ENCODE measurements at places on chromosomes 6 and 20.

DNA sequence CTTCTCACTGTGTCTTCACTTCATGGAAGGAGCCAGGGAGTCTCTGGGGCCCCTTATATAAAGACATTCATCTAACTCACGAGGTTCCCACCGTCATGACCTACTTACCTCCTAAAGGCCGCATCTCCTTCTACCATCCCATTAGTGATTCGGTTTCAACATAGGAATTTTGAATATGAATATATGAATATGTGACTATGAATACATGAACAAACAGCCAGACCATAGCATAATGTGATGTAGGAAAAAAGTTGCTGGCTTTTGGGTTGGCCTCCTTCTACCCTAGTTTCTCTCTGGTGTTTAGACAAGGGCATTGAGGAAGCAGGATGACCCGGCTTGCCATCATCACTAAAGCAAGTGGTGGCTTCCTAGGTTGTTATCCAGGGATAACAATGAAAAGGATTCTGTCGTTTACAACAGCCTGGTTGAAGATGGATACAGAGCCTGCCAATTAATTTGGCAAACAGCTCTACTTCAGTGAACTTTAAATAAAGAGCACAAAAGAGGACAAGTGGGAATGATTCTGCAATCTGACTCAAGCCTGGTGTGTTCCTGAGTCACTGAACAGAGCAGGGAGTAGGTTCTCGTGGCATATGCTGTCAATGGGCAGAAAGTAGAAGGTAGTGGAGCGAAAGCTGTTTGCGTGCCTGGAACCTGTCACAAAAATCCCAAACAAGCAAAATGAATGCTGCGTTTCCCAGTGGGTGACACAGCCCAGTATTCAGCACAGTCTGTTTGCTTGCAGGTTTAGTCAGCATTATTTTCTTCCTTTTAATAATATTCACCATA lies 44.0 kb upstream of the DOK5 start:
- peak; percentile 11 for DNase-seq

DNA sequence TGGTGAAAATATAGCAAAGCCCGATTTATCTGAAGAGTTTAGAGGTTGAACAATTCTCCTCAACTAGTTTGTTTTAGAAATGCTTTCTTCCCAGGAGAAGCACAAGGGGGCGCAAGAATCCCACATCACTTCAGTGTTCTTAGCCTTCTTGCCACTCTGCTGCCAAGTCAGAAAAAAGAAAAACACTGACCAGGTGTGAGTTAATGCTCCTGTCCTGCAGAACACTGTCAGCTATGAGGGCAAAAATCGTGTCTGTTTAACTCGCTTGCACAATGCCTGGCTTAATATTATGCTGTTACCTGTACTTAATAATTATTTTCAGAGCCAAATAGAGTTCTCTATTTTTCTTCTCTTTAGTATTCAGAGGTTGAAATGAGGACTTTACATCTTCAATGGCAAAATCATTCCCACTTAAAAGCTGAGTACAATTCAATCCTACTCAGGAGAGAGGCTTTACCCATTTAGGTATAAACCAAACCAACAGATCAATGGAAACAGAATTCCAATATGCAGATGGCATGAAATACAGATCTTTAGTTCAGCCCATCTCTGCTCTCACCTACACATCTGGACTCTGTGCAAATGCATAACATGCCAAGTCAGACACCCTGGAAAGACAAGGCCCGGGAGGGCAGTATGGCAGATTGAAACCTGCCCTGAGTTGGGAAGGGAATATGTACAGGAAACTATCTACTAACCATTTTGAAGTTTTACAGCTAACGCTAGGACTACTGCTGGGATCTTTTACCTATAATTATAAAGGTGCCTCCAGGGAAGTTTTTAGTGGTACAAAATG lies 71.4 kb upstream of the TULP1 start:
- DNase-seq: peak; percentile 46

DNA sequence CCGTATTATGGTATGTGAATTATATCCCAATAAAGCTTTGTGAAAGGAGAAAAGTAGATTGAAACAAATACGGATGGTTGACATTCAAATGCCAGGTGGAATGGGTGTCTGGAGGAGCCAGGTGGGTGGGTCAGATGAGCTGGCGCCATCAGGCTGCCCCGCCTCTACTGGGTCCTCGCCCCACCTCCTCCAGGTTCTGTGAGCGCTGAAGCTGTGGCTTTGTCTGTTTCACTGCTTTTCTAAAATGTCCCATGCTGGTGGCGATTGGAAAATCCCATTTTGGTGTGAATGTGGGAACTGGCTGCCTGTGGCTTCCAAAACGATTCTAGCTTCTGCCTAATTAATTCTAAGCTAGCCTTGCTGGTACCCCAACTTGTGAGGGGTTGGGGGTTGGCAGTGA lies 16.5 kb downstream of the DUSP22 start:
- no peak for DNase-seq

GRCh38 chr6:138757136-138757535 lies 16.4 kb upstream of the CCDC28A start:
- no peak for DNase-seq

GRCh38 chr6:154352898-154353585 lies 3.6 kb downstream of the IPCEF1 start:
- DNase-seq: no peak

DNA sequence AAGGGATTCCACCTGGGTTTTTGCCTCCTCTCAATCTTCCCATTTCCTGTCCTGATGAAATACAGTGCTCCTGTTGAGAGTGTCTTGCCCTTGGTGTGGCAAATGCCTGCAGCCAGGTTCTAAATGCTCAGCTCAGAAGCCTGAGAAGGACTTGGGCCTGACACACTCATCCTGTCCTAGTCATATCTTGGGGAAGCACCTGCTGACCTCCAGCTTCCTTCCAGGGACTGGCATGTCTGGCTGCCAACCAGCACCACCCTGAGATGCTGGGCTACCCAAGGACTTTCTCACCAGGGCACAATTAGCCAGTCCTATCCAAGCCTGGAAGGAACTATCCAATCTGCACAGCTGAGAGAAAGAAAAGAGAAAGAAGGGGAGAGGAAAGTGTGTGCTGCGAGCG lies 43.4 kb downstream of the LRFN2 start:
- DNase-seq: no peak

- peak; percentile 41 for DNase-seq
Measured at GRCh38 chr6:137697267-137697938, 169.7 kb upstream of the TNFAIP3 start.

DNA sequence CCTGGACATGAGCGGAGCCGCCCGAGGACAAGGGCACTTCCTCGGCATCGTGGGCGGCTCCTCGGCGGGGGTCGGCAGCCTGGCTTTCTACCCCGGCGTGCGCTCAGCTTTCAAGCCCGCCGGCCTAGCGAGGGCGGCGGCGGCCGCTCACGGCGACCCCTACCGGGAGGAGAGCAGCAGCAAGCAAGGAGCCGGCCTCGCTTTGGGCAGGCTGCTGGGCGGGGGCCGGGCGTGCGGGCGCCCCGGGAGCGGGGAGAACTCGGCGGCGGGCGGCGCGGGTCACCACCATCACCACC lies 6.7 kb downstream of the PRDM13 start:
- DNase-seq: peak; percentile 58

- no peak for DNase-seq
Measured at GRCh38 chr6:142811923-142812322, 133.1 kb downstream of the HIVEP2 start.

GRCh38 chr20:38201356-38201755 lies 36.3 kb upstream of the TGM2 start:
- DNase-seq: peak; percentile 85

- DNase-seq: no peak
Measured at GRCh38 chr20:60313191-60313590, 355.0 kb downstream of the CDH26 start.

DNA sequence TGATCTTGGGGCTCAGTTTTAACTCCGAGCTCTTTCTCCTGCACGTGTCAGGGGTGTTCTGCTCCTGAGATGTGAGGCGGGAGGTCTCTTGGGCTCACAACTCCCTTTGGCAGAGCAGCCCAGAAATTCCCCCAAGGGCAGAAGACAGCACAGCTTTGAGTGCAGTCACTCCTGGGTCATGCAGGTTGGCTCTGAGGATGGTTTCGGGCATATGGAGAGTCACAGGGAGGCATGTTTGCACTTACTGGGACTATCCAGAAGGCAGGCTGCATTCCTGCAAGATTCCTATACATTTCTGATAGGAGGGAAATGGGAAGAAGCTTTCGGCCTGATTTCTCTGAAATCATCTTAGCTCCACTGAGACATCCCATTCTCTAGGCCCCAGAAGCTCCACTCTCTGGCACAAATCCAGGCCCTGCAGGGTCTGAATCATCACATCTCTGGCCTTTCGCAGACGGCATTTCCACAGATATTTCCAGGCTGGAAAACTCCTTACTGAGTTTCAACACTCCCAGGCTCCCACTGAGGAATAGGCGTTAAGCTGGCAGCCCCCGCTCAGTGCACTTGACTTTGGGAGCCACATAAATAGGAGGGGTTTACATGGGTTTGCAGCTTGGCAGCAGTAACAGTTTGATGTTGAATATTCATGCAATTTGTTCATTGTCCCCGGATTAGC lies 39.7 kb downstream of the AGPAT4 start:
- DNase-seq: peak; percentile 83

GRCh38 chr6:137877113-137877512 lies 10.1 kb downstream of the TNFAIP3 start:
- DNase-seq: no peak

- no peak for DNase-seq
Measured at GRCh38 chr6:113402544-113402943, 454.6 kb upstream of the MARCKS start.

DNA sequence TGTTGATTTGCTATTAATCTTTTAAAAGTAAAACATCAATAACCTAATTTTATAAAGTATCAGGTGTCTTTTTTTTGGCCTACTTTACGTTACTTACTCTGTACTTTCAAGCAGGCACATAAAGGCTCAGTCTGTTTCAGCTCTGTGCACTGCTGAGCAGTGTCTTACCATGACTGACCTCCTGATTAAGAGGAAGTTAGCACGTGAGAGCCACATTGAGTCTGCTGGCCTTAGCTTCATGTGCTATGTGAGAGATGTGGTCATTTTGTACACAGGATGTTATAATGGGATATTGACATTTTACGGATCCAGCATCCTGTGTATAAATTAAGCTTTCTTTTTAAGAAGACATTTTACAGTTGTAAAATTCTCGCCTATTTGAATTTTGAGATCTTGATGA lies 31.9 kb downstream of the ARID1B start:
- no peak for DNase-seq

DNA sequence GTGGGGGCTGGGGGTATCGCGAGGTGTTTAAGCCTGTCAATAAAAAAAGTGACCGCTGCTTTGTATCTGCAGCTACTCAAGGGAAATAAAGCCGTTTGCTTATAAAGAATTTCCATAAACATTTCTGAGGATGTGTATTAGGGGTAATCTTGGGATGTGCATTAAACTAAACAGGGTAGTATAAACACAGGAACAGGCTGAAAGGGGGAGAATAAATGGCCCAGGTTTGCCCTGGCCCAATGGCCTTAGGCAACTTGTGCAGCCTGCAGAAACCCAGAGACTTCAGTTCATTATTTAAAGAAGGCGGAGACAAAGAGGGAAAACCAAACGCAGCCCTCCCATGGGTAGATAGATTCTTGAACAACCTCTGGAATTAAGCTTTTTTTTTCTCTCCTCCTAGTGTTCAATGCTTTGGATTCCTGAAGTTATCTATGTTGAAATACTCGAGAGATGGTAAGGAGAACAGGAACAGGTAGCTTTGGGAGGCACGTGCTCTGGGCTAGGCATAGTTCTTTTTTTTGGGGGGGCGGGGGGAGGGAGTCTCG lies 35.6 kb upstream of the SALL4 start:
- no peak for DNase-seq

GRCh38 chr6:13006578-13007300 lies 290.2 kb downstream of the PHACTR1 start:
- peak; percentile 24 for DNase-seq

GRCh38 chr6:161349886-161350285 lies 76.0 kb upstream of the AGPAT4 start:
- no peak for DNase-seq

GRCh38 chr6:84601366-84601765 lies 163.0 kb downstream of the TBX18 start:
- DNase-seq: no peak

DNA sequence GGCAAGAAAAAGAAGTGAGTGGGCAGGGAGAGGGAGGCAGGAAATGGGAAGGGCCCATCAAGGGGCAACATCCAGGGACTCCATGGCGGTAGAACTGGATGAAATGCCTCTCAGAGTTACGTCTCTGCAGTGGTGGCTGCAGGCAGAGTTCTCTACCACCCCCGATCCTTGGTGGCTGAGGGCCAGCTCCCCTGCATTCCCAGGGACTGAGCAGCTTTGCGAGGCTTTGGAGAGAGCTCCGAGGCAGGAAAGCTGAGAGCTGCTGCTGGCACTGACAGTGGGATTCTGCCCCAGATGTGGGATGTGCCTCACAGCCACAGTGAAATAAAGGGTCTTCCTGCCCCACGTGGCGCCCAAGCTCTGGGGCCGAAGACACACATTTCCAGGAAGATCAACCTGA lies 236.6 kb downstream of the SLC24A3 start:
- no peak for DNase-seq

- DNase-seq: no peak
Measured at GRCh38 chr20:20229595-20229994, 138.3 kb upstream of the INSM1 start.

DNA sequence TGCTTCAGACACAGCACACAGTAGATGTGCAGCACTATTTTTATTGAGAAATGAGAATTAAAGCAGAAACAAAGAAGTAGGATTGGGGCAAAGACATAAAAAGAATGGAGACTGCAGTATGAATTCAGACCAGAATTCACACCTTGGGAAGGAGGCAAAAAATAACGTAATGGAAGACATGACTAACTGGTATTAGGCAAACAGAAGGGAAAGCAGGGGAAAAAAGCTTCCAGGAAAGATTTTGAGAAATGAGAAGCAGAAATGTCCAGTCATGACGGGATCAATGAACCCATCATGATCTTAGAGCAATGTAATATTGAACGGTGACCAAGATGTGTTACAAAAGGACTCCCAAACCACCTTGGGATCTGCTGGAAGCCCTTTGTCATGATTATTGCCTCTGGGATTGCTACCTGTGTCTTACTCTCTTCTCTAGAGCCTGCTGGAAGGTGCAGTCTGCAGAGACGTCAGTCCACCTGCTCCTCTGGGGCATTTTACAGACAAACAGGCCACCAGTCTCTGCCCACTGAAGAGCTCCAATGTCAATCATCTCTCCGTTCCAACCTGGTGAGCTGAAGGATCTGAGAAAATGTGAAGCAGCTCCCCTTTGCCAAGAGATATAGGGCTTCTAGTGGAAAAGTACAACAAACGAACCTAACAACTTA lies 8.7 kb downstream of the NUDT3 start:
- DNase-seq: no peak

DNA sequence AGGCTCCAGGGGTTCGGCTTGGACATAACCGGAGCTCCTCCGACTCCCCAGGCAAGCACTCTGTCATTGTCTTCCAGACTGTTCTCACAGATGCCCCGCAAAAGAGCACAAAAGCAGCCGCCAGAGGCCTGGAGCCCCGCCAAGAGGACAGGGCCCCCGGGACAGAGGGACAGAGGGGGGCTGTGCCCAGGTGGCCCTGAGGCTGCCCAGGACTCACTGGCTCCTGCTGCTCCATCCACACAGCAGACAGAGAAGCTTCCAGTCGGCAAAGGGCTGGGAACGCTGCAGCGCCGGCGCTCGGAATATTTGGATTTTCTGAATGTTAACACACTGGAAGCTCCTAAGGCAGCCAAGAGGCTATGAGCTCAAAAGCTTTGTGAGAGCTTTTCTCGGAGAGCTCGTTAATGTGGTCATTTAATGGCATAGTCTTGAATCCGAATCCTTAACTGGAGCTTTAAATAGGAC lies 68.0 kb upstream of the QKI start:
- DNase-seq: no peak

- DNase-seq: no peak
Measured at GRCh38 chr6:14489445-14489844, 371.9 kb downstream of the CD83 start.

GRCh38 chr6:149428606-149429005 lies 28.5 kb downstream of the SUMO4 start:
- no peak for DNase-seq

GRCh38 chr6:2756241-2756640 lies 5.5 kb upstream of the MYLK4 start:
- DNase-seq: no peak

All from MG63 (cell line).